ENCODE measurements at places on chromosomes 3 and 15.

- DNase-seq: no peak
Measured at GRCh38 chr15:81666839-81667238, 292.8 kb upstream of the TMC3 start.

DNA sequence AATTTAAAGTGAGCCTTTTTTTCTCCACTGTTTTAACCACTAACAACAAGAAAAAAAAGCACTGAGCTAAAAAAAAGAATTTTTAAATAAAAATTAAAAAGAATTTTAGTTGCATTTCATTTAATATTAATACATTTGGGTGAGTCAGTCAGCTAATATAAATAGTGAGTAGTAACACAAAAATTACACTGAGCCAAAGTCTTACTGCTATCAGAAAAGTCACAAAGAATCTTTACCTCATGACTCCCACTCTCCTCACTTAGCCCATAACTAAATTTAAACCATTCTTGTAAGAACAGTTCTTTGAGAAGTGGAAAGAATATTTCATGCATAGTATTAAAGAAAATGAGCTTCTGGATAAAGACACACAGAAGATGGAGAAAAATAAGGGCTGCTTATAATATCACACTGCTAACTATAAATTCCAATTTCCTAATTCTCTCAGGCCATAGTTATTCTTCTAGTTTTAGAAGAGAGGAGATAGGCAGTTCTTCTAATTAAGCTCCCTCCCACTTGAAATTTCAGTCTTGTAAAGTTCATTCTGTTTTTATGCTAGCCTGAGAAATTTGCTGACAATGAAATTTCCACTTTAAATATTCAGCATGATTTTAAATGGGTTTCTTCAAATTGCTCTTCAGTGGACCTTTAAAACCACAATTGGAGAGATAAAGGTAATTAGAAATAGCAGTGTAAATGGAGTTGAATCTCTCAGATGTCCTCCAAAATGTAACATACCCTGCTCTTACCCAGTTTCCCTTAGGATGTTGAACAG lies 17.6 kb downstream of the SHQ1 start:
- no peak for DNase-seq

DNA sequence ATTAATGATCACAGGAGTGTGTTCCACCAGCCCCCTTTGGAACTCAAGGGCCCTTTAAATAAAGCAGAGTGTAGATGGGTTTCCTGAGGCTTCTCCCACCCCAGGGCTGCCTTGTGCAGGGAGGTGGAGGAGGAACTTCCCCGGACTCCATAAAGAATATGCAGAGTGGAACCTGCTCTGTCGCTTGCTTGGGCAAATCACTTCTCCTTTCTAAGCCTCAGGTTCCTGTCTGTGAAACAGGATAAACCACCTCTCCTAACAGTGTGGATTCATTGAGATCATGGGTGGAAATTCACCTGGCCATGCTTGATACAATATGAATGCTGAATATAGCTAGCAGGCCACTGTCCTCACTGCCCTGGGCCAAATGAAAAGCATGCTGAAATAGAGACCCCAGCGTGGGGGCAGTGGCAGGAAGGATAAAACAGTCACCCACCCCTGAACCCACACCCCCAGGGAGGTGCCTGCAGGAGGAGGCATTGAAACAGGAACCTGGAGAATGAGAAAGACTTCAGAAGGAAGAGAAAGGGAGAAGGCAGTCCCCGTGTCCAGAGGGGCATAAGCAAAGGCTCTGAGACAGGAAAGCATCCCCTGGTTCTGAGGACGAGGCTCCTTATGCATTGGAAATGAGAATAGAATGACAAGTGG lies 41.1 kb upstream of the CHRNB4 start:
- no peak for DNase-seq

DNA sequence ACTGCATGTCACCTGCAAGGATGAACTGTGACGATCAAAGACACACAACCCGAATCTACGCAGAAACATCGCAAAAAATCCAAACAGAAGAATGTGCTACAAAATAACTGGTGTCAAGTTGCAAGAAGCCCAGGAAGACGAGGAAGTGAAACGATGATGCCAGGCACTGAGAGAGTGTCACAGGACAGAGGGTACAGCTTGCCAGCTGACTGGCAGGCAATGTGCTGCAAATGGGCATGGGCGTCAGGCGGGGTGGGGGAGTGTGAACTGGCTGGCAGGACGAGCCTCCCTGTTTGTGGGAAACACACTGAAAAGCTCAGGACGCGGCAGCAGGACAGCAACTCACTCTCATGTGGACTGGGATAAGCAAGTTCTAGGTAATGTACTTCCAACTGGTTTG lies 28.9 kb upstream of the OCA2 start:
- DNase-seq: no peak

- DNase-seq: no peak
Measured at GRCh38 chr3:8760506-8760905, 8.9 kb downstream of the OXTR start.

DNA sequence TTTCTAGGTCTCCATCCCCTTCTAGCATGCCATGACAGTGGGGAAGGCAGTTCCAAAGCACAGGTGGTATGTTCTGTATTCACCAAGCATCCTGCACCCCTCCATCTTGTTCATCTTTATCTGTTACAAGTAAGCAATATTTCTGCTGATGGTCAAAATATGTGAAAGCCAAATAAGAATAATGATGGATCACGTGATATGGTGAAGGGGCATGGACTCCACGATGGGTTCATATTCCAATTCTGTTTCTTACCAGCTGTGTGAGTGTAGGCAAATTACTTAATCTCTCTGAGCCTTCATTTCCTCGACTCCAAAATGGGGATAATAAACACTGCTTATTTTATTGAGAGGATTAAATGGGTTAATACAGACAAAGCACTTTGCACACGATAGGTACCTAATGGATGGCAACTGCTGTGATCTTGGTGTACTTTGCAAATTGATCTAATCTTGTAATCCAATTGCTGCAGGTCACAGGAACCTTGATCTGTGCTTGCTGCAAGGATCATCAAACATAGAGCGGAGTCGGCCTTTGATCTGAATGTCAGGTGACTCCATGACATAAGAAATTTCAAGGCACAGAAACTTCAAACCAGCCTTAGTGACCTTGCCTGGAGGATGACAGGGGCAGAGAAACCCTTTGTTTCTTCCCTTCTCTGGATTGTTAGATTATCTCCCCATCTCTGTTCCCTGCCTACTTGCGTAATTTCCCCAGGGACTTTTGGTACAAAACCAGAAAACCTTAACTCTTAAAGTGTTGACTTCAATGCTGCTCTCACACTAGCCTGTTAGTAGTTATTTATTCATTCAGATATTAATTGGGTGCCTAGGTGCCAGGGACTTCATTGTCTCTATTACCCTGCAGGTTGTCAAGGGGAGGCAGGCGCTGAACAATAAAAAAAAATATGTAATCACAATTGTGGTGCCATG lies 25.8 kb downstream of the SIAH2 start:
- peak; percentile 18 for DNase-seq

DNA sequence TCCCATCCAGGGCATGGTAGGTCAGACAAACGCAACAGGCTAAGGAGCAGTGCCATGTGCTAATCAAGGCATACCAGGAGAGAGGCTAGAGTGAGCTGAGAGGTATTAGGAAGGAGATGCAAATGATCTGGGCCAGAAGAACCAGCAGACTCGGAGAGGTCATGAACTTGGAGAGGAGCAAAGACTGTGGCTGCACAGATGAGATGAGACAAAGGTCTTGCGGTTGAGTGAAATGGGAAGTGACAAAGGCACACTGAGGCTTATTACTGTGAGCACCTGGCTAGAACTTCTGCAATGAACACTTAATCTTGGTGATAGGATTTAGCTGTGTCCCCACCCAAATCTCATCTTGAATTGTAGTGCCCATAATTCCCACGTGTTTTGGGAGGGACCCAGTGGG lies 380.2 kb downstream of the ULK4 start:
- no peak for DNase-seq

GRCh38 chr3:56424885-56425284 lies 43.4 kb downstream of the ERC2 start:
- no peak for DNase-seq

DNA sequence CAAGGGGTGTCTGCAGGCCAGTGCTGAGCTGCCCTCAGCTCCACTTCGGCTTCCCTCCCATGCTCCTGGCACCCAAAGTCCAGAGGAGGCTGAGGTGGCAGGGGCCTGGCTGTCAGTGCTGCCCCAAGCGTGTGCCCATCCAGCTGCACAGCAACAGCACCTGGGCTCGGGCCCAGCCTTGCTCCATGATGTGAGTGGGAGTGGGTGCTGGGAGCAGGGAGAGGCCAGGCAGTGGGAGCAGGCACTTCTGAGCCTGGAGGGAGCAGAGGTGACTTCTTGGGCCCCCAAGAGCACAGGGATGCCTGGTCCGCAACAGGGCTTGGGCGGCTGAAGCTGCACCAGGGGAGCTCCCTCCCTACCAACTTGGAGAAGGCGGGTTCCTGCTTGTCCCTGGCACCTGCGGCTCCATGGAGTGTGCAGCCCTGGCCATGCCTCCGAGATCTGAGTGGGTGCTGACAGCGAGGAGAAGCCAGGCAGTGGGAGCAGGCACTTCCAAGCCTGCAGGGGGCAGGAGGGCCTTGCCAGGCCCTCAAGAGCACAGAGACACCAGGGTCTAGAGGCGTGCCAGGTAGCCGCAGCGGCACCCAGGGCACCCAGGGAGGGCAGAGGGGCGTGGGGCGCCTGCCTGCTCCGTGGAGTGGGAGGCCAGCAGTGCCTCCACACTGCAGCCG lies 366.7 kb upstream of the SGO1 start:
- no peak for DNase-seq

- no peak for DNase-seq
Measured at GRCh38 chr3:71011565-71012287, 571.8 kb downstream of the FOXP1 start.

- no peak for DNase-seq
Measured at GRCh38 chr3:196135693-196136639, 54.1 kb upstream of the TFRC start.

DNA sequence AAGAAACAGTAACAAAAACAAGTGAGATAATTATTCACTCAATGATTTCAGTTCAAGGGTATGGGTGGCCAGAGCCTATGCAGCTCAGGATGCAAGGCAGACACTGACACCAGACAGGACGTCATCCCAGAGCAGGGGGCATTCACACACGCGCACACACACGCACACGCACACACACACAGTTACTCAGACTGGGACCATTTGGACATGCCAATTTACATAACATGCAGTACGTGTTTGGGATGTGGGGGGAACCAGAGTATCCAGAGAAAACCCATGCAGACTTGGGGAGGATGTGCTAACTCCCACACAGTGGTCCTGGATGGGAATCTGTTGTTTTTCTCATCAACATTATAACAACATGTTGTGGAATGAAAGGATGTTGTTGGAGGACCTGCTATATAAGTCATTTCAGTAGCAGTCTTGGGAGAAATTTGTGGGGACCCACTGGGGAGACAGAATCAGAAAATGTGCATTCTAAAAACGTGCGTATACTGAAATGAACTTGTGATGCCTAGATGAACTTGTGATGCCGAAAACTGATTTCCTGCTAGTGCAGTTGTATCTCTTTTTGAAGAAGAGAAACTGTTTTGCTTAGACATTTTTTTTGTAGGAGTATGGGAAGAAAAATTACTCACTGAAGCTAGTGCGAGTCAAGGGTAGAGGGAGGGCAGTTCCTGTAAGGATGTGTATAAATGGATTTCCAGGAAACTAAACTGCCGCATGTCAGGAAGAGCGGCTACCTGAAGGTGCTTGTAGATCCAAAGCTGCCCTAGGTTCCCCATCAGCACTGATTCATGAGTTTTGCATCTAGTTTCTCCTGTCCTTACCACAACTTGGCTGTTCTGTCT lies 25.2 kb downstream of the CD200 start:
- DNase-seq: no peak

GRCh38 chr3:143979041-143979440 lies 7.4 kb downstream of the DIPK2A start:
- DNase-seq: no peak

GRCh38 chr15:88028024-88028423 lies 228.5 kb downstream of the NTRK3 start:
- DNase-seq: no peak

DNA sequence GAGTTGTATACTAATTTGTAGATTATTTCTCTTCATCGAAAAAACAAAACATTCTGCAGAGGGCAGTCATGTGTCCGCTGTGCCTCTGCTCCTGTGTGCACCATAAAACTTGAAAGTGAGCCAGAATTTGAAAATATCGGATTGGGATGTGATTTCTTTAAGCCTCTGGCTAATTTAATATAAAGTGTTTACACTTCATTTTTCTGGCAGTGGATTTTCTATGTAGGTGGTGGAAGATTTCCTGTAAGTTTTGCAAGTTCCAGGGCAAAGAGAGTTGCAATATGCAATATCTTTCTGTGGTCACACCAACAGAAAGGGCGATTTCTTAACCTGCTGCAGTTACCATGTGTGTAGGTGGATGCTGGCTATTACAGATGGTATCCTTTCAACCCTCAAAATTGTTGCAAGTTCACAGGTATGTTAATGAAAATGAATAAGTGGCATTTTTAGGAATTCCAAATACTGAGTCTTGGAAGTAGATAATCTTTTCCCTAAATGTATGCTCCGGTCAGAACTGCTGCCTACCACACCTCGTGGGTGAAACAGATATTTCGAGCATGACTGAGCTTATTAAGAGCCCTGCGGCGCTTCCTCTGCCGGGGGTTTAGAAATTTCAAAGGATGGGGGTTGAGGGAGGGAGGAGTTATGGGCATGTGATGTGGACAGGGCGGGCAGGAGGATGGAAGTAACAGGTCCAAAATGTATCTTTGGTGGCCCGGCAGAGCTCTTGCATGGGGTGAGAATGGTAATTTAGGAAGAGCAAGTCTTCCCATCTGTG lies 134.0 kb downstream of the PGPEP1L start:
- DNase-seq: no peak

DNA sequence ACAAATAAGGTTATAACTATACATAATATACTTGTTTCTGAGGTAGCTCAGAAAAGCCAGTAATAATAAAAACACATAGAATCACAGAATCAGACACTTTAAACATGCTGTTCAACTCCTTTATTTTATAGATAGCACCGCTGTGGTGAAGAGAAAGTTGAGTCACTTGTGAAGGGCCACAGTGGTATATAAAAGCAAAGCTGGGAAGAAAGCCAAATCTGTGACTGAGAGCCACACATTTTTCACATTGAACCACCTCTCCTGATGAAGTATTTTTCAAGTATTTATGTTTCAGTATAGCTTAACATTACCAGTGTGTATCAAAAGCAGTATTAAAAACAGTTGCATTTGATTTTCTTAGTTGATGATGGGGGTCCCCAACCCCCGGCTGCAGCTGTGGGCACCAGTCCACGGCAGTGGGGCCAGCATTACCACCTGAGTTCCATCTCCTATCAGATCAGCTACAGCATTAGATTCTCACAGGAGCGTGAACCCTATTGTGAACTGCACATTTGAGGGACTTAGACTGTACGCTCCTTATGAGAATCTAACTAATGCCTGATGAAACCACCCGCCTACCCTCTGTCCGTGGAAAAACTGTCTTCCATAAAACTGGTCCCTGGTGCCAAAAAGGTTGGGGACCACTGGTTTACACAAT lies 46.2 kb downstream of the TBL1XR1 start:
- peak; percentile 33 for DNase-seq

All from activated T-cell treated with anti-CD3 and anti-CD28 coated beads, Interleukin-2, amount 50 U/mL, for 48 hours (primary cell).